Esophagus squamous epithelium (tissue), 5 donors: ENCODE measurements at places on chromosomes 3 and 15. TPM values are rescaled to one million over a fixed set of nuclear protein-coding genes. Genes with fewer than 3 reads are reported as not detected.

GRCh38 chr3:116815831-116816588 is 106.4 kb downstream of the TUSC7 start:
- no peak overlapping the region for H3K27ac ChIP-seq
- no peaks in the 10 kb centered on the region for H3K27me3 ChIP-seq
- H3K4me3 ChIP-seq: no peak overlapping the region
- no peaks in the 10 kb centered on the region for H3K36me3 ChIP-seq
- no peaks in the 10 kb centered on the region for H3K4me1 ChIP-seq

DNA sequence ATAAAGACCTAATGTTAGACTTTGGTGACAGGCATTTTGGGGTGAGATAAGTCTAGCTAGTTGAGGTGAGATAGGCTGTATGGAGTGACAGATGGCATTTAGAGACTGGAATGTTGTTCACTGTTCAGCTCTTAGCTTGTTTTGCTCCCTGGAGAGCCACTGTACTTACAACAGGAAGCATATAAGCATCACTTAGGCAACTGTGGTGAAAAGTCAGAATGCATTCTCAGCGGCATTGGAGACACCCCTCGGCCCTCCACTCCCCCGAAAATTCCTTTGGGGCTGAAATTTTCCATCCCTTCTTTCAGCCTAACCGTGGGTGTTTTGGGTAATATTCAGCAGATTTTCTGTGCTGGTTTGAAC is 73.4 kb downstream of the SLCO3A1 start:
- H3K36me3 ChIP-seq: no peaks in the 10 kb centered on the region
- H3K4me3 ChIP-seq: no peak overlapping the region
- peaks cover 69% of the 10 kb centered on the region for H3K4me1 ChIP-seq

The SEMA7A gene
- total RNA-seq: 4.2 TPM

The OXSR1 gene
- 30.8 TPM for total RNA-seq

DNA sequence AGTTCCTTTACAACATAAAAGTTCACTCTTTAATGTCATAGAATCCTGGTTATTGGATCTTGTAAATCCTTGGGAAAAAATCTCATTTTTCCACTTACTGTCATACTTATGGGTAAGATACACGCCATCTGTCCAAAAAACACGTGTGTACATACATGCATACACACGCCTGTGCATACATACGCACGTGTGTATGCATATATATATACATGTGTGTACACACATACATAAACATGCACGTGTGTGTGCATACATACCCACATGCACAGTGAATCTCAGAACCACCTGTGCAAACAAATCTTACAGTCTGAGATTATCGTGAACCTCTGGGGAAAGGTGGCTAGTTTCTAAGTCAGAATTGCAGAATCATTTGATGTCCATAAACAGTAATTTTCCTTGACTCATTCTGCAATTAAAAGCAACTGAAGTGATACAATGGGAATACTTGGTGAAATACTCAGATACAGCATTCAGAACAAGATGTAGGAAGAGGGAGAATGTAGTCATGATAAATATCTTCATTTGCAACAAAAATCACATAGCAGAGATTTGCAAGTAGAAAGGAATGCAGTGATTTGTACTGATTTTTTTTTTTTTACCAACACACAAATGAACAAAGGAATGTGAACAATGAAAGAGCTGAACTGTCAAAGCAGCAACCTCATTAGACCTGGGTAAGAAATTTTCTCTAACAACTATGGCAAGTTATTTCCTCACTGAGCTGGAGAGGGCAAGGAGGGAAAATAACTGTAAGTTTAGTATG is 160.6 kb upstream of the POU1F1 start:
- H3K4me1 ChIP-seq: no peaks in the 10 kb centered on the region
- DNase-seq: no peak
- H3K27ac ChIP-seq: no peak overlapping the region
- no peaks in the 10 kb centered on the region for H3K36me3 ChIP-seq

- H3K36me3 ChIP-seq: no peaks in the 10 kb centered on the region
- DNase-seq: no peak
- no peaks in the 10 kb centered on the region for H3K27me3 ChIP-seq
- H3K27ac ChIP-seq: no peak overlapping the region
- no peak overlapping the region for H3K4me3 ChIP-seq
- no peaks in the 10 kb centered on the region for H3K4me1 ChIP-seq
Observed at GRCh38 chr15:45690581-45691260, 55.9 kb downstream of the SQOR start.

The CNTN4 gene
- 8.5 TPM for total RNA-seq

GRCh38 chr3:184229394-184230080 is at the start of gene VWA5B2:
Gene VWA5B2 (plus strand): TSS chr3:184229585. CDS start chr3:184230529, 944 bp downstream.
- H3K27ac ChIP-seq: no peak within 1 kb of the TSS
- peaks cover 35% of the 10 kb centered on the region for H3K4me1 ChIP-seq
- no peak for DNase-seq
- H3K27me3 ChIP-seq: peaks cover 13% of the 10 kb centered on the region

The DNAH12 gene
- 0.03 TPM for total RNA-seq

The LEO1 gene
- total RNA-seq: 23.5 TPM

The LIPC gene
- total RNA-seq: 1.1 TPM

The NUDT16 gene
- 29.0 TPM for total RNA-seq

The TMEM108 gene
- 3.4 TPM for total RNA-seq

The PYGO1 gene
- total RNA-seq: 1.3 TPM

The MUSTN1 gene
- total RNA-seq: not detected

DNA sequence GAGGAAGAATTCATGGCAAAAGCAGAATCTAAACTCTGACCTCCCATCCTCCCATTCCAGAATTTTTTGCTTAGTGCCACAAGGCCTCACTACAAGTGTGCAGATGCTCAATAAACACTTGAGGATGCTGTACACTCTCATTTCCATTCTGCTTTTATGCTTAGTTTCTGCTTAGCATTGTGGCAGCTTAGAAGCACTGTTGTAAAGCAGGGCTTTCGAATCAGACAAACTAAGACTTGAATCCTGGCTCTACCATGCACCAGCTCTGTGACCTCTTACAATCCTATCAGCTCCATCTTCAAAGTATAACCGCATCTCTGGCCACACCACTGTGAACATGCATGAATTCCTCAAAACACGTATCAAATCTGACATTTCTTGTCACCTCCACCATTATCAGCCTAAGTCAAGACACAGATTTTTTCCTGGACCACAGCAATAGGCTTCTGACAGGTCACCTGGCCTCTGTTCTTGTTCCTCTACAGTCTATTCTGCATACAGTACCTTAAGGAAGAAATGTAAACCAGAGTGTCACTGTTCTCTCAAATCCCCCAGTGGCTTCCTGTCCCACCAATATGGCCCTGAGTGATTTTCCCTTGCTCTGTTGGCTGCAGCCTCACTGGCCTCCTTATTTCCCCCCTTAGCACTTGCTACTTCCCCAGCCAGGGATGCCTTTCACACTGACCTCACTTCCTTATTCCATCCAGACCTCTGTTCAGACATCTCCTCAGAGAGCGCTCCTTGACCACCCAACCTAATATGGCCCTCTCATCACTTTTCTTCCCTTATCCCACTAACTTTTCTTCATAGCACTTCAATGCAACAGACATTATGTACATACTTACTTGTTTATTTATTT is 8.1 kb upstream of the PHC3 start:
- H3K27me3 ChIP-seq: no peaks in the 10 kb centered on the region
- no peaks in the 10 kb centered on the region for H3K36me3 ChIP-seq
- H3K4me3 ChIP-seq: no peak overlapping the region

The ATP13A5 gene
- 0.61 TPM for total RNA-seq

GRCh38 chr3:80338366-80338765 is 570.6 kb upstream of the ROBO1 start:
- H3K4me3 ChIP-seq: no peak overlapping the region
- H3K27ac ChIP-seq: no peak overlapping the region
- no peaks in the 10 kb centered on the region for H3K27me3 ChIP-seq
- H3K4me1 ChIP-seq: no peaks in the 10 kb centered on the region
- H3K36me3 ChIP-seq: no peaks in the 10 kb centered on the region
- DNase-seq: no peak

- H3K27me3 ChIP-seq: no peaks in the 10 kb centered on the region
- H3K4me3 ChIP-seq: no peak overlapping the region
- H3K4me1 ChIP-seq: no peaks in the 10 kb centered on the region
- H3K36me3 ChIP-seq: no peaks in the 10 kb centered on the region
- H3K27ac ChIP-seq: no peak overlapping the region
Observed at GRCh38 chr3:34567266-34567665, 768.8 kb downstream of the PDCD6IP start.

The GP9 gene
- not detected for total RNA-seq

GRCh38 chr3:156181509-156181908 is 61.1 kb downstream of the KCNAB1 start:
- no peaks in the 10 kb centered on the region for H3K27me3 ChIP-seq
- no peaks in the 10 kb centered on the region for H3K4me1 ChIP-seq
- no peak overlapping the region for H3K4me3 ChIP-seq
- DNase-seq: no peak
- no peak overlapping the region for H3K27ac ChIP-seq

DNA sequence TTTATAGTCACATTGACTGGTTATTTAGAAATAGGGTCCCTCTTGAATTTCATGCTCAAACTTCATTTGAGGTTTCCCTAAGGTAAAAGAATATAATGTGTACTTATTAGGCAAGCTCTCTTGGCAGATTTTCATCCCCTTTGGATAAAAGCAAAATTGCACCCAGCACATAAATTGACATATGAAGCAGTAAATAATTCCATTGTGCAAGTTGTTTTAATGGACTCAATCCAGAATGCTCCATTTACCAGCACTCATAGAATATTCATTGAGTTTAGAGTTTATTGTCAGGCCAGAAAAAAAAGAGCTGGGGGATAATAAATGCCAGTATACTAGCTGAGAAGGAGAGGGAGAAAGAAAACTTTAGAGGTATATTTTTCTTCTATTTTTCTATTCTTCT is 136.8 kb downstream of the TPRG1 start:
- no peaks in the 10 kb centered on the region for H3K27me3 ChIP-seq
- peaks cover 50% of the 10 kb centered on the region for H3K4me1 ChIP-seq
- no peak overlapping the region for H3K4me3 ChIP-seq
- H3K36me3 ChIP-seq: no peaks in the 10 kb centered on the region
- no peak for DNase-seq
- no peak overlapping the region for H3K27ac ChIP-seq

DNA sequence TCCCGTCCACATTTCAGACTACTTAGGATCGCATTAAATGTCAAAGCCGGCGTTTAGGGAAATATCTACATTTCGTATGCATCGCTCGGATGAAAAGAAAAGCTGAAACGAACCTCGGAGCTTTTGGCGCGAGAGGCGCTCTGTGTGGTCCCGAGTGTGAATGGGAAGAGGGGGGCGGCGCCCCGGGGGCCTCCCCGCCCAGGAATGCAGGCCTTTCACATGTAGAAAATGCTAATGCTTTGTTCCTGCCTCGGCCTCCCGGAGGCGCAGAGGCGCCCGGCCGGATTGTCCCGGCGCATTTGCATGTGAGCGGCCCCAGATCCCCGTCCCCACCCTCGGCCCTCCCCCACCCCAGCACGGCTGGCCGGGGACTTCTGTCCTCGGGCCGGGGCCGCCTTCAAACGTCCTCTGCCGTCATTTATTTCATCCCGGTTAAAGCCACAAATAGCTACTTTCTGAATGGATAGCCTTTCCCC is 37.0 kb upstream of the TRIM71 start:
- no peak for DNase-seq
- peak overlapping the region; percentile 68 for H3K4me3 ChIP-seq
- peaks cover 4% of the 10 kb centered on the region for H3K36me3 ChIP-seq
- H3K27me3 ChIP-seq: no peaks in the 10 kb centered on the region
- H3K27ac ChIP-seq: no peak overlapping the region

- no peaks in the 10 kb centered on the region for H3K36me3 ChIP-seq
- no peak overlapping the region for H3K27ac ChIP-seq
- DNase-seq: no peak
- H3K4me1 ChIP-seq: no peaks in the 10 kb centered on the region
- H3K27me3 ChIP-seq: no peaks in the 10 kb centered on the region
Observed at GRCh38 chr3:77146004-77146403, 106.1 kb downstream of the ROBO2 start.

DNA sequence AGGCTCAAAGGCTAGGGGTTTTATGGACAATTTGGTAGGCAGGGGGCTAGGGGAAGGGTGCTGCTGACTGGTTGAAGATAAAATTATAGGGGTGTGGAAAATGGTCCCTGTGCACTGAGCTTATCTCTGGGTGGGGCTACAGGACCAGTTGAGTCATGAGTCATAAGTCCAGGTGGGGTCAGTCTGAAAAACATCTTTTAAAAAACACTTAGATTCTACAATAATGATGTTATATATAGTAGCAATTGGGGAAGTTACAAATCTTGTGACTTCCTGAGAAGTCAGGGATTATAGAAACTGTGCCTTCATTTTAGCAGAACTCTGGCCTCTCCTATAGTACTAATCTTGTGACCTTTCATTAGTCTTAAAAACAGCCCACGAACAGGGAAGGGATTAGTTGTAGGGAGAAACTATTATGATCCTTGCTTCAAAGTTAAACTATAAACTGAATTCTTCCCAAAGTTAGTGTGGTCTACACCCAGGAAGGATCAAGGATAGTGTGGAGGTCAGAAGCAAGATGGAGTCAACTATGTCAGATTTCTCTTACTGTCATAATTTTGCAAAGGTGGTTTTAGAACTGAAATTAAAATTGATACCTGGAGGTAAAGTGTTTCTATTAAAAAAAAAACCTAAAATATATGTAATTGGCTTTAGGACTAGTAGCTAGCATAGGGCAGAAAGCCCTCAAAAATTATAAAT is 130.1 kb downstream of the P2RY1 start:
- no peak overlapping the region for H3K4me3 ChIP-seq
- no peaks in the 10 kb centered on the region for H3K27me3 ChIP-seq
- DNase-seq: no peak
- no peaks in the 10 kb centered on the region for H3K36me3 ChIP-seq
- H3K4me1 ChIP-seq: peaks cover 4% of the 10 kb centered on the region

- peak; percentile 34 for DNase-seq
- H3K36me3 ChIP-seq: no peaks in the 10 kb centered on the region
- H3K27me3 ChIP-seq: no peaks in the 10 kb centered on the region
- peaks cover 12% of the 10 kb centered on the region for H3K4me1 ChIP-seq
- H3K4me3 ChIP-seq: peak overlapping the region; percentile 93
Observed at GRCh38 chr3:42012935-42013690, 51.2 kb upstream of the ULK4 start.

- H3K27me3 ChIP-seq: no peaks in the 10 kb centered on the region
- H3K4me3 ChIP-seq: no peak overlapping the region
- H3K4me1 ChIP-seq: no peaks in the 10 kb centered on the region
- H3K36me3 ChIP-seq: no peaks in the 10 kb centered on the region
Observed at GRCh38 chr3:32175607-32176197, 62.8 kb upstream of the CMTM8 start.

GRCh38 chr3:88209356-88209755 is 59.6 kb downstream of the C3orf38 start:
- no peaks in the 10 kb centered on the region for H3K27me3 ChIP-seq
- no peak overlapping the region for H3K4me3 ChIP-seq
- H3K4me1 ChIP-seq: no peaks in the 10 kb centered on the region
- H3K36me3 ChIP-seq: no peaks in the 10 kb centered on the region

GRCh38 chr3:124860599-124860998 is 26.6 kb downstream of the ITGB5 start:
- no peaks in the 10 kb centered on the region for H3K27me3 ChIP-seq
- DNase-seq: no peak
- H3K4me3 ChIP-seq: no peak overlapping the region
- H3K4me1 ChIP-seq: peaks cover 3% of the 10 kb centered on the region
- no peaks in the 10 kb centered on the region for H3K36me3 ChIP-seq

The C3orf33 gene
- 1.3 TPM for total RNA-seq
